ENCODE measurements at places on chromosomes 11 and 22.

GRCh38 chr11:90250970-90251369 lies 28.1 kb upstream of the CHORDC1 start:
- no peak for DNase-seq

- no peak for DNase-seq
Observed at GRCh38 chr11:95877291-95877690, 46.6 kb downstream of the MTMR2 start.

DNA sequence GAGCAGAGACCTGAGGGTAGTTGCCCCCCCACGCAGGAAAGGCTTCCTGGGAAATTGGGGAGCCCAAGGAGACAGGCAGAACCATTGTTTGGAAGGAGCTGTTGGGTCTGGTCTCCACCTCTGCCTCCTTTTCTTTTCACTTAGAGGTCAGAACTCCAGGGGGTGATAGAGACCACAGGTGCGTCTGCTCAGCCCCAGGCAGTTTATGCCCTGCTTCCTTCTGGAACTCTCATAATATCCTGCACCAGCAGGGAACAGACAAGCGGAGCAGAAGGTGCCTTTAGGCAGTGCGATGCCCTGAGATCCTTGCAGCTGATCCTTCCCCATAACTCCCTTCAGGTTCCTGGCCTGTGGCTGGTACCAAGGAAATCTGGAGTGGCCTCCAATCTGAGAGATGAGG lies 120.2 kb downstream of the NECTIN1 start:
- DNase-seq, result no peak

GRCh38 chr11:130070846-130071200 lies 1.1 kb downstream of the APLP2 start:
- DNase-seq, result no peak

DNA sequence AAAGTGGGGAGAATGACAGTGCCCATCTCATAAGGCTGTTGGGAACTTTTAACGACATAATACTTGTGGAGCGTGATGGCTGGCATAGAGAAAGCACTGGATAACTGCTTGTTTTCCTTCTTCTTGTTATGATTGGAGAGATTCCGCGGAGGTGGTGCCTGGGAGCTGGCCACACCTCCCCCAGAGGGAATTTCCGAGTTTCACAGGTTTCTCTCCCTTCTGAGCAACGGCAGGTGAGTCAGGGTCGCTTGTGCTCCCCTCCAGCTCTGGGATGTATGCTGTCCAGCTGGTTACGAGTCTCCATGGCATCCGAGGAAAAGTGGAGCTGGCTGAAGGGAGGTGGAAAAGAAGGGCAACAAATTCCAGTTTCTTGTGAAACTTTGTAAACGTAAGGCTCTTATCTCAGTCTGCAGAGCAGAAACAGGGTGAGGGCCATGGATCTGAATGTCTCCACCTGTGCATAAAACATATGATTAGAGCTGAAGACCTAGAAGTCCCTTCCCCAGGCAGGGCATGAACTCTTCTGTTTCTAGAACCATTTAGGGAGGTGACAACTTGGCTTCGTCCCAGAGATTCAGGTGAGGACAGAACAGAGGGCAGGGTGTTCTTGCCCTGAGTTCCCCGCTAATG lies 10.0 kb upstream of the PLET1 start:
- DNase-seq, result no peak

DNA sequence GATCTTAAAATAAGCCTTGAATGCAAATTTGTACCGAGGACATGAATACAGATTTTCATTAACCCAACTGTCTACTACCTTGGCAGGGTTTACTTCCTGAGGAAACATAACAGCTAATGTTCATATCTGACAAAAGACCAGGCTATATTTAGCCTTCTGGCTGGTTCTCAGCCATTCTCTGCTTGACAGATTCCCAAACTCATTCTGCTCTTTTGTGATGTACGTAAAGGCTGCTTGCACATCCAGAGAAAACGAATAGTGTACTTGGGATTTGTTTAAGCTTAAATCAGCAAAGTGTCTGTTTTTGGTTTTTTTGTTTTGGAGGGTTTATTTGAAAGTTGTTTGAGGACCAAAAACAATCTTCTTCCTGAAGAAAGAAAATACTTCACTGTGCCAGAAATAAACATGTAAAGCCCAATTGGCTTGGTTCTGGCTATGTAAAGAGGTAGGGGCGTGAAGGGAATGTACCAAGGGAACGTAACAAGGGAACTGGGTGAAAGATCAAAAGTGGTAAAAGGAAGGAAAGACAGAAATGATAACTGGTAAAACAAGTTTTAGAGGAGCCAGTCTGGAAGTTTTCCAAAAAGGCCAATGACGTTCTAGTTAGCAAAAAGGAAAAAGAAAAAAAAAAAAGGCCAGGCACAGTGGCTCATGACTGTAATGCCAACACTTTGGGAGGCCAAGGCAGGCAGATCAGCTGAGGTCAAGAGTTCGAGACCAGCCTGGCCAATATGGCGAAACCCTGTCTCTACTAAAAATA lies 21.4 kb upstream of the CRTAM start:
- DNase-seq, result no peak

- no peak for DNase-seq
Observed at GRCh38 chr11:96303980-96304379, 39.0 kb downstream of the MAML2 start.

DNA sequence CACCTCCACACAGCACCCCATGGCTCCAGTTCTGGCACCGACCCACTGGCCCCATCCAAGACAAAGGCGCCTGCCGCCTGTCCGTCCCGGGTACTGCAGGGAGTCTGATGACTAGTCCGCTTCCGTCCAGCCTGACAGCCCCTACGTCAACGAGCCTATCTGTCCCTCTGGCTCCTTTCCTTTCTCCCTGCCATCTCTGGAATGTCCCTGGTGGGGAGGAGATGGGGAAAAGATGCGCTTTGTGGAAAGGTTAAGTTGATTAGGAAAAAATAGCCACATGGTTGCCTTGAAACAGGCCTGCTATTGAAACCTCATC lies 10.4 kb downstream of the PDGFB start:
- no peak for DNase-seq

DNA sequence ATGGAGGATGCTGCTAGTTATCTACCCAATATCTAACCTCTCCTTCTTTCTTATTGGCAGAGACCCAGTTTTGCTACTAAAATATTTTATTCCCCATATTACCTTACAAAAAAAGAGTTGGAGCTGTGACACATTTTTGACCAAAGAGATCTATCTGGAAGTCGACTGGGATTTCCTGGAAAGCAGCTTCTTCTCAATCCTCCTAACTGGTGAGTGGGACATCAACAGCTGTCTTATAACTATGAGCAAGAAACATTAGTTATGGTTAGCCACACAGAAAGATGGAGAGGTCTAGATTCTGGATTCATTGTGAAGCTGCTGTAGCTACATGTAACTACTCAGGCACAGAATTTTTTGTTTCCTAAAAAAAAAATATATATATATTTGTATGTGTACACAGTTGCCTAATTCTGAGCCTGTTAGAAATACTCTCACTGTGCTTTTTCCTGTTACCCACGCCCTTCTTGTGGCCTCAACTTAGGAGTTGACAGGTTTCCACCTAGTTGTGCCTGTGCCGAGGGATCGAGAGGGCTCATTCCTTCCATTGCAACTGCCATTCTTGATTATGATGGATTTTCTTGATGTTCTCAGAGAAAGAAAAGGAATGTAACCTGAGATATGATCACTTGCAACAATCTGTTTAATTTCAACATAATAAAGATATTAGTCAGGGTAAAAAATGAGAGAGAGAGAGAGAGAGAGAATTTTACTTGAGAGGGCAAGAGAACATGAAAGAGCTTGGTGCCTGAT lies 142.0 kb downstream of the SLC17A6 start:
- no peak for DNase-seq

DNA sequence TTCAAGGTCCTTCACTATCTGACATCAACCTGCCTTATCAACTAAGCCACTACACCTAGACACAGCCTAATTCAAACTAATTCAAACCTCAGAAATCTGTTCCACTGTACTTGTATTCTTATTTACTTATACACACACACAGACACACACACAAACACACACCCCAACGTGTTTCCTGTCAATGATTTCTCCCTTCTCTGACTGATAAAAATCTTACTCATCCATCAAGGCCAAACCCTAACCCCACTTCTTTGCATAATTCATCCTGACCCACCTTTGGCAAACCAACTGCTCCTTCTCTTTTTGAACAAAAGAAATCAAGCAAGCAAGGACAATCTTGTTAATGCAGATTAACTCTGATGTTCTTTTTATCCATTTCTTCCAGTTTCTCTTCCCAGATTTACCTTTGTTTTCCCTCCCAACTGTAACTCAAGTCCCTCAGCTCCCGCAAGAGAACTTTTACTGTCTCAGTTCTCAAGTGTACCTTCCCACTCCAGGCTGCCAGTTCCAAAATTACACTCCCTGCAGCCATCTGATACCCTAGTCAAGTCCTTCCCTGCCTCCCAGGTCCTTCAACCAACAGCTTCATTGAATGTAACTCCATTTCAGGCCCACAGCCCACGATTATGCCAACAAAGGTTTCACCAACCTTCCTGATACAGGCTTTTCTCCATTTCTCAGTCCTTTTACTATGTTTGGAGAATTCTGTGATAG lies 78.3 kb downstream of the PAK1 start:
- no peak for DNase-seq

DNA sequence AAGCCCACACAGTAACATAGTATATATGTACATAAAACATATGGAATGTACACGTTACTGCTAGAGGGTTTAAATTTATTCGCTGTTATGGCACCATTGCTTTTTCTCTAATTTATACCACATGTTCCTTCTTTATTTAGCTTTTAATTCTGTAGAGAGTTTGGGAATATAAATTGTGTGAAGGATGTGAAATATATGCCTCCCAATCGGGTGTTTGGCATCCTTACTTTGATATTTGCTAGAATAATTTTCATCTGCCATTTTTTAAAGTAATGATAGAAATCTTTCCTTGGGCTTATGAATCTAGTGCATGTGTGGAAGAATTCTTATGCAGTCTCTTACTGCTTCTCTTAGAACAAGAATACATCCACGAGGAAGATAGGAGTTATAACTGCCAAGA lies 509.8 kb upstream of the RAG2 start:
- DNase-seq, result no peak

DNA sequence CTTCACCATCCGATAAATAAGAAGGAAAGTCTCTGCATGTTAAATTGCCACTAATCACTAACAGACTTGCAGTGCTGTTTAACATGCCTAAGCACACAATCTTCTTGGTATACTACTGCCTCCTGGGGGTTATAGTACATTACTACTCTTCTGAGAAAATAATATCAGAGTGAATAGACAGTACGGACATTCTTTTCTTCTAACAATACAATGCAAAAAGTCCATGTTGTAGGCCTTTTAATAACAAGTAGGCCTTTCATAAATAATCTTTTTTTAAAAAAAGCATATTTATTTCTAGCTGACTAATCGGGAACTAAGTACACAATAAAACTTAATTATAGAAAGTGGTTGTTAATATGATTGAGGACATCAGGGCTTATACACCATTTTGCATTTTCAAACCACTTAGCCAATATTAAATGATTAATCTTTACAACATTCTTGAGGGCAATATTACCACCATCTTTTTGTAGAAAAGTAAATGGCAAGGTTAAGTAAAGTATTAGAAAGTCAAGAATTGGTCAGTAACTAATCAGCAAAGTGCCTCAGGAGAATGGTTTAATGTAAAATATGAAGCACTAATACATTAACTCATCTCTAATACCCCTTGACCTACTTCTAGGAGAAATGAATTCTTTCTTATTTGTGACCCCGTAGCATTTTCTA lies 84.7 kb downstream of the TTC28 start:
- DNase-seq, result no peak

GRCh38 chr22:47178339-47178738 lies 415.9 kb downstream of the TBC1D22A start:
- no peak for DNase-seq

DNA sequence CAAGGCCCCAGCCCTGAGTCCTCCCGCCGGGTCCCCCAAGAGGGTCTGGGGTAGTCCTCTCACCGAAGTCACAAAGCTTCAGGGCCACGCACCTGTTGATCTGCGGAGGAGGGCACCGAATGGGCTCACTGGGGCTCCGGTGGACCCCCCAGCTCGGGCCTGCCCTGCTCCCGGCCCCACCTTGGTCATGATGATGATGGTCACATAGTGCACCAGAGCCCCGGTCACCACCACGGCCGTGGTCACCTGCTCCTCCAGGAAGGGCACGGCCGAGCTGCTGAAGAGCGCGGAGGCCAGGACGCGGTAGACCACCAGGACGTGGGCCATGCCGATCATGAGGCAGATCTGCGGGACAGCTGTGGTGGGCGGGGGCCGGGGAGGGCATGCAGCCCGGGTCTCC lies 13.5 kb upstream of the SIGIRR start:
- no peak for DNase-seq

- DNase-seq, result no peak
Observed at GRCh38 chr11:121249039-121249663, 43.4 kb upstream of the SC5D start.

- no peak for DNase-seq
Observed at GRCh38 chr11:63641727-63642126, 27.5 kb upstream of the PLAAT3 start.

Measured in stimulated activated CD8-positive, alpha-beta memory T cell treated with anti-CD3 and anti-CD28 coated beads, Interleukin-2, amount 100 ng/mL, for 48 hours (primary cell).